ENCODE measurements at places on chromosomes 12 and 14.

GRCh38 chr14:69156224-69156623 is 3.3 kb upstream of the DCAF5 start:
- peaks cover 10% of the 10 kb centered on the region for H3K27me3 ChIP-seq
- no peak overlapping the region for H3K27ac ChIP-seq
- H3K36me3 ChIP-seq: no peaks in the 10 kb centered on the region

- no peaks in the 10 kb centered on the region for H3K4me1 ChIP-seq
- DNase-seq: no peak
- H3K27ac ChIP-seq: no peak overlapping the region
- peaks cover 10% of the 10 kb centered on the region for H3K27me3 ChIP-seq
Measured at GRCh38 chr12:15180325-15180724, 40.9 kb downstream of the RERG start.

DNA sequence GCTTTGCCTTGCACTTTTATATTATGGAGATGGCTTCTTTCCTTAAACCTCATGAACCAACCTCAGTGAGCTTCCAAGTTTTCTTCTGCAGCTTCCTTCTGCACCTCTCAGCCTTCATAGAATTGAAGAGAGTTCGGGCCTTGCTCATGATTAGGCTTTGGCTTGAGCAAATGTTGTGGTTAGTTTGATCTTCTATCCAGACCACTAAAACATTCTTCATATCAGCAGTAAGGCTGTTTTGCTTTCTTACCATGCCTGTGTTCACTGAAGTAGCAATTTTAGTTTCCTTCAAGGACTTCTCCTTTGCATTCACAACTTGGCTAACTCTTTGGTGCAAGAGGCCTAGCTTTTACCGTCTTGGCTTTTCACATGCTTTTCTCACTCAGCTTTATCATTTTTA is 125.4 kb downstream of the SNAPC1 start:
- no peak for DNase-seq
- no peak overlapping the region for H3K4me3 ChIP-seq
- no peaks in the 10 kb centered on the region for H3K36me3 ChIP-seq
- peaks cover 10% of the 10 kb centered on the region for H3K27me3 ChIP-seq
- peaks cover 25% of the 10 kb centered on the region for H3K4me1 ChIP-seq

DNA sequence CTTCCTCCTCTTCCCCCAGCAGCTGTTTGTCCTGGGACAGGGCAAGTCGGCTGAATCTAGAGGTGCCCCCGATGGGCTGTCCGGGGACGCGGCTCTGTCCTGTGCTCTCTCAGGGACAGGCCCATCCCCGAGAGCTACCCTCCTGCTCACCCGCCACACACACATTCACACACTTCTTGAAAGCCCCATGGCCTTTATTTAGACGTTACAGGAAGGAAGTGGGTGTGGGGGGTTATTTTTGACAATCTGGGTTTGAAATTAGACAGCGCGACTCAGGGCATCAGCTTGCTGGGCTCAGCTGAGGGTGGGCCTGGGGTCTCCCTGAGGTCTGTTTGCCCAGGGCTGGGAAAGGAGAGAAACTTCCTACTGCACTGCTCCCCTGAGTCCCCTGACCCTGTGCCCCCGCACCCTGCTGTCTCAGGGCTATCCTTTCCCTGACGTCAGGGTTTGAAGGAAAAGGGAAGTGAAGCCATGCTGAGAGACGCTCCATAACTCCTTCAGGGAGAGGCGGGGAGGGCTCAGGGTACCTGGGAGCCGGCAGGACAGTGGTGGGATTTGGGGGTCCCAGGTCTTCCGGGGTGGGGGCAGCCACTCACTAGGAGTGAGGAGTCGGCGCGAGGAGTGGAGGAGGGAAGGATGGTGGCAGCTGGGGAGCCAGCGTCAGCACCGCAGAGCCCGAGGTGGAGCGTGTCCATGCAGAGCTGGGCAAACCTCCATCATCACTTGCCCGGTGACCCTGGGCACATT is 8.1 kb downstream of the PTPN6 start:
- peak overlapping the region; percentile 99 for H3K27ac ChIP-seq
- H3K36me3 ChIP-seq: peaks cover 67% of the 10 kb centered on the region
- H3K4me1 ChIP-seq: peaks cover 90% of the 10 kb centered on the region
- DNase-seq: peak; percentile 78
- no peaks in the 10 kb centered on the region for H3K27me3 ChIP-seq

GRCh38 chr12:132562489-132563021 is 47.8 kb downstream of the LRCOL1 start:
- H3K36me3 ChIP-seq: peaks cover 2% of the 10 kb centered on the region
- peaks cover 15% of the 10 kb centered on the region for H3K4me1 ChIP-seq
- H3K4me3 ChIP-seq: no peak overlapping the region
- H3K27me3 ChIP-seq: peaks cover 9% of the 10 kb centered on the region
- no peak overlapping the region for H3K27ac ChIP-seq

- no peak overlapping the region for H3K27ac ChIP-seq
- H3K36me3 ChIP-seq: no peaks in the 10 kb centered on the region
- DNase-seq: no peak
- H3K4me3 ChIP-seq: no peak overlapping the region
- H3K27me3 ChIP-seq: peaks cover 3% of the 10 kb centered on the region
Measured at GRCh38 chr12:51888316-51889215, 663 bp downstream of the ANKRD33 start.

DNA sequence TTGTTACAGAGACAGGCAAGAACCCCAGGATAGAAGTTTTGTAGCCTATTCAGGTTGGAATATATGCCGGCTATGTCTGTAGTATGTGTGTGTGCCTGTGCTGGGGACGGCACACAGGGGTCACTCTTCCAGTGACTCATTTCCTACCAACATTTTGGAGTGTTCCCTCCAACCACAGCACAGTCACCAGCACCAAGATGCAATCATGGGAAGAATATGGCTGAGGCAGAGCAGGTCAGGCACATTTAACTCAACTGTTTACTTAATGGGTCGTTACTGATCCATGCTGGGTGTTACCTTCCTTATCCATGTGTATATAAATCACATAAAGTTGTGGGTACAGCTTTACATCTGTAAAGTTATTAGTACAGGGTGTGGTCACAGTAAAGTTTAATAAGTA is 178.3 kb downstream of the PRKD1 start:
- no peaks in the 10 kb centered on the region for H3K4me1 ChIP-seq
- no peak overlapping the region for H3K4me3 ChIP-seq
- no peak for DNase-seq
- no peak overlapping the region for H3K27ac ChIP-seq
- H3K36me3 ChIP-seq: no peaks in the 10 kb centered on the region
- no peaks in the 10 kb centered on the region for H3K27me3 ChIP-seq

- H3K4me3 ChIP-seq: no peak overlapping the region
- peak overlapping the region; percentile 0 for H3K27ac ChIP-seq
- H3K36me3 ChIP-seq: no peaks in the 10 kb centered on the region
- no peak for DNase-seq
- no peaks in the 10 kb centered on the region for H3K27me3 ChIP-seq
Measured at GRCh38 chr12:110913119-110914056, 7.0 kb downstream of the MYL2 start.

DNA sequence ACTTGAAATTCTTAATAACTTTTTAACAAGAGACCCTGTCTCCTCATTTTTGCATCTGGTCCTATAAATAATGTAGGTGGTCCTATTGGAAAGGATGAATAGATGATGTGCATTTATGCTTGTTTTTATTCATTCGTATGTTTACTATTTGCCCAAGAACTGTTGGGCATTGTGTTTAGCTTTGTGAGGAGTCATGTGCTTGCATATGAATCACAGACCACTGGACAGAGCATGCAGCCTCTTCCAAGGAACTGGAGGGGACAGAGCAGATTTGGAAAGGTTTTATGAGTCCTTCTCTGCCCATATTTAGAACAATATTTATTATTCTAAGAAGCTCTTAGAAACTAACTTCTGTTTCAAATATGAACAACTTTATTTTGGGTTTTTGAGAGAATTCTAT is 414.0 kb downstream of the SOX5 start:
- no peak overlapping the region for H3K4me3 ChIP-seq
- no peaks in the 10 kb centered on the region for H3K27me3 ChIP-seq
- no peak overlapping the region for H3K27ac ChIP-seq
- DNase-seq: no peak

DNA sequence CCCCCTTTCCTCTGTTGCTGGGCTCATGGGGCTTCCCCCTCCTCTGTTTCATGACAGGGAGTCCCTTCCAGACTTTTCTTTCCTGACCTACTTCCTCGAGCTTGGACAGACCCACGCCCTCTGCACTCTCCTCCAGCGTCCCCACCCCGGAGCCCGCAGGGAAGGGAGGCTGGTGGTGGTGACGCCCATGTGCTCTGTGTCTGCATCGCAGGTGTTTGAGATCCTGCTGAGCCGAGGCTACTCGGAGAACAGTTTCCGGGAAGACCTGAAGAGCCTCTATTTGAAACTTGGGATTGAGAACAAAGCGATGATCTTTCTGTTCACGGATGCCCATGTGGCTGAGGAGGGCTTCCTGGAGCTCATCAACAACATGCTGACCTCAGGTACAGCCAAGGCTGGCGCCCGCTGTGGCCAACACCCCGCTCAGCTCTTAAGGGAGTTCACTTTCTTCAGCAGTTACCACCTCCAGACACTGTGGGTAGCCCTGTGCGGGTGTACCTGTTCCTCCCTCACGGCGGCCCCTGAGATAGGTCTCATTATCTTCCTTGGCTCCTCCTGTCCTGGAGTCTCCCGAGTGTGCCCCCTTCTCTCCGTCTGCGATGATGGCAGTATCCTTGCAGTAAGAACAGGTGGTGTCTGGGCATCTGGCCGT is 85.6 kb downstream of the CCDC92 start:
- H3K27me3 ChIP-seq: peaks cover 18% of the 10 kb centered on the region
- no peak for DNase-seq
- no peak overlapping the region for H3K27ac ChIP-seq
- H3K4me3 ChIP-seq: no peak overlapping the region
- no peaks in the 10 kb centered on the region for H3K4me1 ChIP-seq

DNA sequence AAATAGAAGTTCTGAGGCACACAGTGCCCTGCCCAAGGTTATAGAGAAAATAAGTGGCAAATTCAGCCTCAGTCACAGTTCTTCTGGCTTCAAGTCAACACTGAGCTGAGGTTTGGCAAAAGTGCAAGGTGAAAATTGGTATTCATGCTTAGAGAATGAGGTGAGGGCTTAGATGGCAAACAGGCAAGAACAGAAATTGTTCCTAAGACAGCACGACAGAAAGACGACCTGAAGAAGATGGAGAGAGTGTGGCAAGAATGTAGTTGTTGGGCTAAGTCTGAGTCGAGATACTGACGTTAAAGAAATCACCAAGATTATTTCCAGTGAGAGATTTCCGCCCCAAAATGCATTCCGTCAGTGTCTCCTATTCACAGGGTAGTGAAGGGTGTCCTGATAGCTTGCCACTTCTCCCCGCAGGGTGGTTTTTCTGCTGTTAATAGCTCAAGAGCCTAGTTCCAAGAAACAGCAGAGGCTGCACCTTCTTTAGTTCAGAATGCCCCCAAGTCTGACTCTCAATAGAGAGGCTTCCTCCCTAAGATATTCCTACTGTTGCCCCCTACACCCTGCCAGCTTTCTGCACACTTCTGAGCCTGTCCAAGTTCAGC is 260.8 kb upstream of the AMIGO2 start:
- H3K4me1 ChIP-seq: peaks cover 57% of the 10 kb centered on the region
- H3K27ac ChIP-seq: no peak overlapping the region
- no peaks in the 10 kb centered on the region for H3K27me3 ChIP-seq
- peaks cover 50% of the 10 kb centered on the region for H3K36me3 ChIP-seq

DNA sequence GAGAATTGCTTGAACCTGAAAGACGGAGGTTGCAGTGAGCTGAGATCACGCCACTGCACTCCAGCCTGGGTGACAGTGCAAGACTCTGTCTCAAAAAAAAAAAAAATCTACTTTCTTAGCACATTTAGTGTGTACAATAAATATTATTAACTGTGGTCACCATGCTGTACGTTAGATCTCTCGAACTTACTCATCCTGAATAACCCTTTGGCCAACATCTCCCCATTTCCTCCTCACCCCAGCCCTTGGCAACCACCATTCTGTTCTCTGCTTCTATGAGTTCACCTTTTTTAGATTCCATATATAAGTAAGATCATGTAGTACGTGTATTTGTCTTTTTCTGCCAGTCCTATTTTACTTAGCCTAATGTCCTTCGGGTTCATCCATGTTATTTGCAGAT is 13.4 kb downstream of the FUT8 start:
- no peak overlapping the region for H3K27ac ChIP-seq
- H3K4me3 ChIP-seq: no peak overlapping the region
- peaks cover 28% of the 10 kb centered on the region for H3K36me3 ChIP-seq
- H3K27me3 ChIP-seq: no peaks in the 10 kb centered on the region
- no peak for DNase-seq
- peaks cover 36% of the 10 kb centered on the region for H3K4me1 ChIP-seq

DNA sequence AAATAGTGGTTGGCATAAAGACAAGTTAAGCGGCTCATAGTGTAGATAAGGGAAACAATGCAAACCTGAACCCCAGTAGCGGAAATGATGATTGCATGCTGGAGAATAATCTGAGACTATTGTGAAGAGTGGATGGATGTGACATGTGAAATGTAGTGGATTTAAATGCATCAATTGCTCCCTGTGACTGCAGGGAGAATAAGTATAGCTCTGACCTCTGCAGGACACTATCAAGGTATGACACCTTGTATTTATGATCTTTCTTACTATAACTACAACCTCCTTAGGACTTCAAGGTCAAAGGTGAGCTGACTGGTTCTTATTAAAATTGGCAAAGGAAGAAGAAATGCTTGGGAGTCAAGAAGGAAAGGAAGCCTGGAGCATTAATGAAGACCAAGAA is 285.6 kb downstream of the GRIN2B start:
- no peak overlapping the region for H3K27ac ChIP-seq
- H3K36me3 ChIP-seq: no peaks in the 10 kb centered on the region
- H3K27me3 ChIP-seq: peaks cover 4% of the 10 kb centered on the region
- H3K4me1 ChIP-seq: no peaks in the 10 kb centered on the region
- no peak overlapping the region for H3K4me3 ChIP-seq

GRCh38 chr14:60965402-60965801 is 15.5 kb downstream of the TRMT5 start:
- H3K27ac ChIP-seq: no peak overlapping the region
- H3K36me3 ChIP-seq: peaks cover 5% of the 10 kb centered on the region
- no peak for DNase-seq
- H3K4me1 ChIP-seq: peaks cover 11% of the 10 kb centered on the region

- peak overlapping the region; percentile 73 for H3K4me3 ChIP-seq
- peaks cover 17% of the 10 kb centered on the region for H3K36me3 ChIP-seq
- no peaks in the 10 kb centered on the region for H3K27me3 ChIP-seq
- H3K27ac ChIP-seq: peak overlapping the region; percentile 83
- peaks cover 91% of the 10 kb centered on the region for H3K4me1 ChIP-seq
Measured at GRCh38 chr14:91356181-91356763, 61.3 kb downstream of the CCDC88C start.

- H3K27me3 ChIP-seq: no peaks in the 10 kb centered on the region
- no peak for DNase-seq
- no peak overlapping the region for H3K4me3 ChIP-seq
- no peaks in the 10 kb centered on the region for H3K4me1 ChIP-seq
- no peaks in the 10 kb centered on the region for H3K36me3 ChIP-seq
- H3K27ac ChIP-seq: no peak overlapping the region
Measured at GRCh38 chr14:52883658-52884057, 67.2 kb downstream of the FERMT2 start.

GRCh38 chr12:128025589-128026245 is 241.3 kb upstream of the TMEM132C start:
- no peak overlapping the region for H3K27ac ChIP-seq
- no peaks in the 10 kb centered on the region for H3K36me3 ChIP-seq
- no peak overlapping the region for H3K4me3 ChIP-seq
- H3K27me3 ChIP-seq: no peaks in the 10 kb centered on the region
- H3K4me1 ChIP-seq: no peaks in the 10 kb centered on the region
- no peak for DNase-seq

GRCh38 chr12:49673446-49674317 is 33.5 kb downstream of the FMNL3 start:
- peaks cover 84% of the 10 kb centered on the region for H3K4me1 ChIP-seq
- H3K4me3 ChIP-seq: peak overlapping the region; percentile 50
- peak overlapping the region; percentile 90 for H3K27ac ChIP-seq

- H3K27me3 ChIP-seq: no peaks in the 10 kb centered on the region
- no peaks in the 10 kb centered on the region for H3K36me3 ChIP-seq
- H3K4me3 ChIP-seq: no peak overlapping the region
Measured at GRCh38 chr12:89033062-89033461, 319.2 kb downstream of the DUSP6 start.

Data from activated naive CD8-positive, alpha-beta T cell treated with anti-CD3 and anti-CD28 coated beads, Interleukin-2, amount 50 U/mL, for 24 hours (primary cell).